Fibroblast of villous mesenchyme (primary cell): ENCODE measurements at places on chromosomes 2 and 18. TPM values are rescaled to one million over a fixed set of nuclear protein-coding genes. Genes with fewer than 3 reads are reported as not detected.

DNA sequence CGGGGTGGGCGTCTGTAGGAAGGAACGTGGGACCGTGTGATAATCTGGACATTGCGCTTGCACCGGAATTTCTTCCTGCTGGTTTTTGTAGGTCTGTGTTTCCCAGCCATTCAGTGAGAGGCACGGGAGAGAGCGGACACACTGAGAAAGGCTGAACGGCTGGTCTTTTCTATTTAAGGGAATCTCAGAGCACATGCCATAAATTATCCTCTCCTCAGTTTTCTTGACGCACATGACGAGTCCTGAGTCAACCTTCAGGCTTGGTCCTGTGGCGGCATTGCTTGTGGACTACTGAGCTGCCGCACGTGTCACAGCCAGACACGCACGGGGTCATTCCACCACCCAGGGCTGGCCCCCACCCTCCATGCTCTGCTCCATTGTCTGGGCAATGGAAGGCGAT lies 519.3 kb upstream of the ID2 start:
- DNase-seq: no peak

DNA sequence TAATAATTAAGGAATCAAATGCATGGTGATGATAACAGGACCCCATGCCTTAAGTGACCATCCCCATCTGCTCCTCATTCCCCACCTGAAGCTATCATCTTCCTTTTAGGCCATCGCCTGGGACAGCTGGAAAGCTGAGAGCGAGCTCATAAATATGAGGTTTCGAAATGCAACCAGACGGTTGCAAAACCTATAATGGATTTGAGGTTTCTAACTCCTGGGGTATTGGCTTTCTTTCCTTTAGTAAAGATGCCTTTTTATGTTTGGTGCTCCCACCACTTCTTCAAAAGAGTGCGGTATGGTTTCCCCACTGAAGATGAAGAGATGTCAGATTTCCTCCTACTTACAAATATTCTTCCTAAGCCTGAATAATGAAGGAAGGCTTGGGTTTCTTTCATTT lies 1589.5 kb upstream of the PIK3C3 start:
- no peak for DNase-seq

- no peak for DNase-seq
Observed at GRCh38 chr2:105118960-105119359, 81.1 kb downstream of the MRPS9 start.

DNA sequence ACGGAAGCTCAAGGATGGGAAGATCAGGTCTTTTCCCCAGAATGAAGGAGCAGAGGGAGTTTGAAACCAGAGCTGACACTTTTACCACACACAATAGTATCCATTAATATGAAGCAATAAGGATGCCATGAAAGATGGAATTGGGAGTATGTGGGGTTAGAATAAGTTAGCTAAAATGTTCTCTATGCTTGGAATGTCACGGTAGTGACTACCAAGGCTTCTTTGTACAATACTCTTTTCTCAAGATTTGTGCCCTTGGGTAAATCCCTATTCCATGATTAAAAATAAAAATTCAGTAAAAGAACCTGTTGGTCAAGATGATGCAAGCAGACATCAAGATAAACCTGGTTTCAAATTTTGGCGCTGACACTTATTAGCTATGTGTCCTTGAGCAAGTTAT lies 75.0 kb downstream of the NRXN1 start:
- DNase-seq: no peak

DNA sequence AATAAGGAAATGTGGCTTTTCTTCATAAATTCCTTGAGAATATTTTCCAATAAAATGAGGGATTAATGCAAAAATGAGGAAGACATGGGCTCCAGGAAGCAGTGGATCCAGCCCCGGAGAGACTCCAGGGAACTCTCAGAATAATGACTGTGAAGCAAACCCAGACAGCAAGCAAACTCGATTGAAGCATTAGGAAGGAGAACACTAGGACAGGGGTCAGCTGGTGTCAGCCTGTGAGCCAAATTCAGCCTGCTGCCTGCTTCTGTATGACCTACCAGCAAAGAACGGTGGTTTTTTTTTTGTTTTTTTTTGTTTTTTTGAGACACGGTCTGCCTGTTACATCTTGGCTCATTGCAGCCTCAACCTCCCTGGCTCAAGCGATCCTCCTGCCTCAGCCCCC lies 274.3 kb upstream of the FBXO11 start:
- DNase-seq: no peak

- DNase-seq: no peak
Observed at GRCh38 chr2:231357931-231358330, 37.6 kb upstream of the B3GNT7 start.

DNA sequence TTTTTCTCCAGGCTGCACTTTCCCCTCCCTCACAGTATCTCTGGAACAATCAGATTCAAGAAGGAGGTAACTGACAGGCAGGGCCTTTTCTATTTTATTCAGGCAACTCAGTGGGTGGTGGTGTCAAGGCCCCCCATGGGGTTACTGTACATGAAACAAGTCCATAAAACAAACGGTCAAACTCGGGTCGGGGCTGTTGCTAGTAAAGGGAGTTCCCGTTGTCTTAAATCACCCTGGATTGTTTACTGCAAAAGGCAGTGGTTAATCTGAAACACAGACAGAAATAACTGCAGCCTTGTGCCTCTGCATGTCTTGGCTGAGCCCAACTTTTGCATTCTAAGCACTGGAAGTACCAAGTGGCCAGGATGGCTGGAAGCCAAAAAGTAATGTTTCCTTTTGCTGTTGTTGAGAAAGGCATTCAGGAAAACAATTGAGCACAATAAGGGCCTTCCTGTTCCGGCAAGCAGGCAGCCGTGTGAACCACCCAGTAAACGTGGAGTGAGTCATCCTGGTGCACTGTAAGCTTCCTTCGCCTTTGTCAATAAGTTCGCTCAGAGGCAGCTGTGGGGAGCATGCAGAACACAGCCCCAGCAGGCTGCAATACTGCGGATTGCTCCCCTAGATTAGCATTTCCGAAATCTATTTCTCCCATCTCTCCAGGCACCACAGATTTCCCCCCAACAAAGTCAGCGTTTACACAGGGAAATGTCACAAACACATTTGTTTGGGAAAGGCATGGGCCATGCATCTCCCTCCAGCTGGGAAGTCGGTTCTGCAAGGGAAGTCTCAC lies 149.6 kb downstream of the IRS1 start:
- DNase-seq: peak; percentile 99

DNA sequence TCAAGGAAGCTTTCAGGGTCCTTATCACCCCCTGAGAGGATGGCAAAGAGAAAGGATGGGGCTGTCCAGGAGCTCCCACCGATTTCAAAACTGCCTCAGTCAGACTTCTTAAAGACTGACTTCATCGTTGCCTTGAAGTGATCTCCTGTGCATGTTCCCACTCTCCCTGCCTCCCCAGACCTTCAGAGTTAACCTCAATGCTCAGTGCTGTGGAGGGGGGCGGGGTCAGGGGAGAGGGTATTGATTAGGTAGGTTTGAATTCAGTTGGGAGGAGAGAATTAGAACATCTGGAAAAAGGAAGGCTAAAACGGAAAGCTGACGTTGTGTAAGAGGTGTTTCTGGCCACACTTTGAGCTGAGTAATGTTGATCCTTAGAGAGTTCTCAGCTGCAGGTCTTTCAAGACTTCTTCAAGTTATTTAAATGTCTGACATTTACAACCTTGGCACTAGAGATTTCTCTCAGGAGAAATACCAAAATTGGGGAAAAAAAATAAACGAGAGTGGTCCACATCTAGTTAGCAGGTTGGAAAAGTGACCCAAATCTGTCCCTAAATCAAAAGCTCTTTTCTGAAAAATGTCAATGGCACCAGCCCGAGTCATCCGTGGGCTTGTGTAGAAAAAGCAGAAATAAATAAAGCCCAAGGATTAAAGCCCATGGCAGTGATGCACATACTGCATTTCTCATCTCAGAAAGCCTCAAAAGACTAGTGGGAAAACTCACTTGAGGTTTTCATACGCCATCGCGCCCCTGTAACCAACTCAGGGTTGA lies 134.7 kb upstream of the EPAS1 start:
- peak; percentile 88 for DNase-seq

GRCh38 chr2:10195278-10196109 lies 73.0 kb downstream of the RRM2 start:
- no peak for DNase-seq

GRCh38 chr18:13545514-13545913 lies 180.8 kb downstream of the FAM210A start:
- no peak for DNase-seq

GRCh38 chr2:193695367-193695766 lies 1500.6 kb upstream of the TMEFF2 start:
- DNase-seq: peak; percentile 13

- DNase-seq: peak; percentile 86
Observed at GRCh38 chr2:31384351-31384750, 30.2 kb downstream of the XDH start.

- no peak for DNase-seq
Observed at GRCh38 chr2:179561702-179562101, 297.1 kb upstream of the SESTD1 start.

DNA sequence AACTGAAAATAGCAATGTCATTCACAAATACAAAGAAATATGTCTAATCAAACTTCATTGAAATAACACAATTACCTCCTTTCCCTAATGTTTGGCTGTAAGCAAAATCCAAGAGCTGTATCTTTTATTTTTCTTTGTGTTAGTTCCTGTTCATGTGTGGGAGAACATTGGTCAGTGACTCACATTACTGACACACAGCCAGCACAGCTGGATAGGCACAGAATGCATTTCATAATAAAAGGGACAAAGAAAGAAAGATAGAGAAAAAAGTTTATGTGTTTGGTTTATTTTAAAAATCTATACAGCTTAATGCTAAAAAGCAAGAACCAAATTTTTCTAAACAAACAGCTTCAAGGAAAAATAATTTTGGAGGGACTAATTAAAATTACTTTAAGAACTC lies 185.6 kb upstream of the COL3A1 start:
- peak; percentile 92 for DNase-seq

DNA sequence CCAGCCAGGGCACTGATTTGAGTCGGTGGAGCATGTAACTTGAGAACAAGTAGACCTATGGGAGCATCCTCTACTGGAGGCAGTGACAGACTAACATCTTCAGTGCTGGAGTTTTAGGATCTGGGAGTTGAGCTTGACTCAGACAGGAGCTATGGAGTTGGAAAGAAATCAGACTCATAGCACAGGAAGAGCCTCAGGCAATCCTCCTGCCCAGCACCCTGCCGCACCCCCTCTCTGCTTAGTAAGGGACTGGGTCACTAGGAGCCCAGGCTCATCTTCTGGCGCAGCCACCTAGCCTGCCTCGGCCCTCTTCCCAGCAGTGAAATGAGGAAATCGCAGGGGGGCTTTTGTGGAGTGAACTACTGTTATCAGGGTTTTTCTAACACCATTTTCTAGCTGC lies 3.6 kb downstream of the ARID5A start:
- peak; percentile 69 for DNase-seq

DNA sequence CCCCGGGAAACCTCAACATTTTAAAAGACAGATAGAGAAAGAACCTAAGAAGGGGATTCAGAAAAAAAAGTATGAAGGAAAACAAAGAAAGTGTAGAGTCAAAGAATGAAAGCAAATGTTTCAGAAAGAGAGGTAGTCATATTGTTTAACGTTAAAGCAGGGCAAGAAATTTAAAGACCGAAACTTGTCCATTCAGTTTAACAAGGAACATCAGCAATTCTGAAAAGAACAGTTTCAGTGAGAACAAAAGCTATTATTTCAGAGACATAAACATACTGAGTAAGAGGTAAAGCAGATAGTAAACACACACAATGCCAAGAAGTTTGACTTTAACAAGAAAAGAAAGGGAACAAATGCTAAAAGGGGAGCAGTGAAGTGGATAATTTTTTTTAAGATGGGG lies 41.1 kb downstream of the MBD2 start:
- DNase-seq: no peak

GRCh38 chr2:39851651-39852110 lies 72.6 kb upstream of the THUMPD2 start:
- peak; percentile 85 for DNase-seq

DNA sequence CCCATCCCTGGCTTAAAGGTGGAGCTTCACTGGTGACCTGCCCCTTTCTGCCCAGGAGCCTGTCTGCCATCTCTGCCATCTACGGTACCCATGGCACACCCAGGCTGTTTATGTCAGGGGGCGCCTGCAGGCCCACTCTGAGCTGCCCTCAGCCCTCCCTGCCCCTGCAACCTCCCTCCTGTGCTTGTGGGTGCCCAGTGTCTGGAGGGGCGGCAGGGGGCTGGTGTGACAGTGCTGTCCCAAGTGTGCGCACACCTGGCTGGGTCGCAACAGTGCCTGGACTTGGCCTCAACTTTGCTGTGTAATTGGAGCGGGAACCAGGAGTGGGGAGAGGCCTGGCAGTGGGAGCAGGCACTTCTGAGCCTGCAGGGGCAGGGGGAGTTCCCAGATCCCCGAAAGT lies 102.4 kb downstream of the ALMS1 start:
- no peak for DNase-seq

DNA sequence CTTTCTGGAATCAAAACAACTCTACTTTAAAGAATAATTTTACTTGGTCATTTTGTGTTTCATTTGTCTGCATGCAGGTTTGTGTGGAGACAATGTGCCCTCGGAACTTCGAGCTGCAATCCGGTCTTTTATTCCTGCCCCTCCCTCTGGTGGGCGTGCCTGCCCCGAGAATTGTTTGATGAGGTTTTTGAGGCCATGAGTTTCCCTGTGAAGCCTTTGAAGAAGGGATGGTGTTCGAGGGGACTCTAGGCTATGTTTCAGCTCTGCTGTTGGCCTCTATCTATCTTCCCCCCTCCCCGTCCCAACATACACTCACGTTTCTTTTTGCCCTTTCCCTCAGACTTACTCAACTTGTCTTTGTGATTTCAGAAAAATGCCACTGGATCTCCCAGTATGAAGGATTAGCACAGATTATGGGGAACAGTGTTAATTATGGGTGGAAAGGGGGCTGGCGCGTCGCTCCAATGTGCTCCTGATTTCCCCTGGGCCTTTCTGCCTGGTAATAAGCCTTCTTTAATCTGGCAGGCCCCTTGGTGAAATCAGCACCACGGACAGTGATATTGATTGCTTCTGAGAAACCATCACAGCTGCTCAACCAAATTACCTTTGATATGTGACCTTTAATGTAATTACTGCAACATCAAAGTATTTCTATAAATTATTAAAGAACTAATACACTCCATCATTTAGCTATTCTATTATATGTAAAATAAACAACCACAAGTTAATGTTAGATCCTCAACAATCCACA lies 82.2 kb downstream of the CELF4 start:
- peak; percentile 12 for DNase-seq

- peak; percentile 30 for DNase-seq
Observed at GRCh38 chr2:217335341-217335966, 475.6 kb upstream of the TNP1 start.

- peak; percentile 95 for DNase-seq
Observed at GRCh38 chr2:84991404-84992160, 20.6 kb downstream of the KCMF1 start.

GRCh38 chr2:227643990-227644551 lies 22.5 kb upstream of the SCYGR5 start:
- DNase-seq: no peak

Gene PDE1A
- 1.7 and 1.9 TPM in 2 replicates for total RNA-seq

Gene ACTR2
- total RNA-seq: 90.5 and 115 TPM in 2 replicates

Gene CXCR4
- total RNA-seq: not detected in 2 replicates

Gene AQP12B
- not detected in 2 replicates for total RNA-seq

Gene C1GALT1C1L
- total RNA-seq: 0.86 and 1.3 TPM in 2 replicates

Gene PIEZO2
- 1.7 and 4.5 TPM in 2 replicates for total RNA-seq

Gene LYG2
- not detected in 2 replicates for total RNA-seq

Gene FHL2
- 343 and 346 TPM in 2 replicates for total RNA-seq

Gene RAB27B
- 3.9 and 6.5 TPM in 2 replicates for total RNA-seq

Gene TDRD15
- not detected in 2 replicates for total RNA-seq

Gene HOXD13
- 0.43 TPM in 1 of 2 replicates, not detected in the other for total RNA-seq

Gene SCYGR4
- not detected in 2 replicates for total RNA-seq

Gene KIF5C
- under 0.01 TPM in 2 replicates for total RNA-seq
